ENCODE measurements at places on chromosomes 3 and 15. TPM values are rescaled to one million over a fixed set of nuclear protein-coding genes. Genes with fewer than 3 reads are reported as not detected.

PTH1R gene
- 0.23 TPM for total RNA-seq

IGSF10 gene
- 0.32 TPM for total RNA-seq

VEPH1 gene
- total RNA-seq: 5.7 TPM

ANKRD28 gene
- total RNA-seq: 136 TPM

DPPA2 gene
- 0.64 TPM for total RNA-seq

ASB14 gene
- total RNA-seq: not detected

TMED3 gene
- 97.5 TPM for total RNA-seq

RGMA gene
- 1.8 TPM for total RNA-seq
